ENCODE measurements at places on chromosomes 7 and 10.

GRCh38 chr7:70893971-70894715 is 237.8 kb upstream of the GALNT17 start:
- DNase-seq: no peak

DNA sequence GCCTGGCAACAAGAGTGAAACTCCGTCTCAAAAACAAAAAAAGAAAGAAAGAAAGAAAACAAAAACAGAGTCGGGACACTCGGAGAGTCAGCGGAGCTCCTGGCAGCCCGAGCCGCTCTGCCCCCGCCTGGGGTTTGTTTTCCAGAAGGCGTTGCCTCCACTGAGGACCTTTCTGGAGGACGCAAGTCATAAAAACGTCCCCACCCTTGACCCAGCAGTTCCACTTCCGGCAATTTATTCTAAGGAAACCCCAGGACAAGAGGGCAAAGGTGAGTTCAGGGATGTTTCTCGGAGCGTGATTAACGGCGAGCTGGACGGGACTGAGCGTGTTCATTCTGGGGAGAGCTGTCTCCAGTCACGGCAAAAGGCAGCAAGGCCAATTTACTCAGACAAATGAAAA is 27.0 kb upstream of the SUN1 start:
- DNase-seq: no peak

GRCh38 chr7:2530071-2530987 is 10.8 kb downstream of the LFNG start:
- DNase-seq: no peak

- DNase-seq: peak; percentile 80
These were observed 106.6 kb downstream of the PRKCQ start for GRCh38 chr10:6473430-6473829.

GRCh38 chr7:121385800-121386179 is 10.3 kb downstream of the FAM3C start:
- DNase-seq: peak; percentile 18

- no peak for DNase-seq
These were observed 262.9 kb downstream of the PTPRN2 start for GRCh38 chr7:158324397-158325360.

DNA sequence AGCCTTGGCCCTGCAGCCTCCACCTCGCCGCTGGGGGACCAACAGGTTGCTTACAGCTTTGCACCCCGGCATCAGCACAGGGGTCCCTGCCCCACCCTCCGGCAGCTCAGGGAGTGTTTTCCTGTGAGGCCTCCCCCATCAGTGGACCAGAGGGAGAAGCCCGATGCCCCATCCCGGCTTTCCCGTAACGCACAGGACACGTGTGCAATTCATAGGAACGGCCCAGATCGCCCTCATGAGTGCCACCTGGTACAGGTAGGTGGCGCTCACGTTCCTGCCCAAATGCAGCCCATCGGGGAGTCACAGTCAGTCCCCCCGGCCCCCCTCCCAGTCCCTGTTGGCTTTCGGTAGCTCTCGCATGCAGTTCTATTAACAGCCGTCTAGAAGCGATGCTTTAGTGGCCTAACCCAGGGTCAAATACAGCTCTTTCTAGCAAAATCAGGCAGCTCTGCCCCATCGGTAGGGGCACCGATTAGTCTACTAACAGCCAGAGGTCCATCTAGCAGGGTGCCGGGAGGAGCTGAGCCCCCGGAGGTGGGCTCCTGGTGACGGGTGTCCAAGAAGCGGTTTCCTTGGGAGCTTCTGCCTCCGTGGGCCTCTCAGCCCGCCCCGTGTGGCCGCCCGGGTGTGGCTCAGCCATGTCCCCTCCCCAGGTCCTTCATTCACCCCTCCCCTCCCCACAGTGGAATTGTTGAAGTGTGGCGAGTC is 48.4 kb upstream of the GTF2IRD1 start:
- no peak for DNase-seq

DNA sequence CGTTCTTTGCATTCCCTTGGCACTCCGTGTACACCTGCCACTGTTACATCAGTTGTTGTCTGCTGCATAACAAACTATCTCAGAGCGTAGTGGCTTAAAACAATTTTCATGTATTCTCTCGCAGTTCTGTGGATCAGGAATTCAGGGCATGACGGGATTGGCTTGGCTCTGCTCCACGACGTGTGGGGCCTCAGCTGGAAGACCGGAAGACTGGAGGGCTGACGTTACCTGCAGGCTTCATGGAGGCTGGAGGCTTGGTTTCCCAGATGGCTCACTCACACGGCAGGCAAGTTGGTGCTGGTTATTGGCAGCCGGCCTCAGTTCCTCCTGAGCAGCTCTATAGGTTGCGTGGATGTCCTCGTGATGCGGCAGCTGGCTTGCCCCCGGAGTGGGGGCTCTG is 25.5 kb downstream of the NYAP1 start:
- no peak for DNase-seq

DNA sequence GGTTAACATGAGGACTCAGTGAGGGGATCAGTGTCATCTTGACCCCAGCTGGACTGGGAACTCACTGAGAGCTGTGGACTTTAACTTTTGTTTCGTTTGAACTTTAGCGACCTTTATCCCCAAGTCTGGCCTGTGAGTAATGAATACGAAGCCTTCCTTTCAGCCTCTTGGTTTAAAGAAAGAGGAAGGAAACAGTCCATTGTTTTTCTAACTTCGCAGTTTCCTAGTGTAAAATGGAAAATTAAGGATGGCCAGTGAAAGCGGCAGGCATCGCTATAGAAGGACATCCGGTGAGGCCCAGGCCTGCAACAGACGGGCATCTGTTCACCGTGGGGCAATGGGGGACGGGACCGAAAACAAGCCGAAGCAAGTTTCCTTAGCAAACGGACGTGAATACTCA is 44.1 kb upstream of the ADO start:
- DNase-seq: no peak

DNA sequence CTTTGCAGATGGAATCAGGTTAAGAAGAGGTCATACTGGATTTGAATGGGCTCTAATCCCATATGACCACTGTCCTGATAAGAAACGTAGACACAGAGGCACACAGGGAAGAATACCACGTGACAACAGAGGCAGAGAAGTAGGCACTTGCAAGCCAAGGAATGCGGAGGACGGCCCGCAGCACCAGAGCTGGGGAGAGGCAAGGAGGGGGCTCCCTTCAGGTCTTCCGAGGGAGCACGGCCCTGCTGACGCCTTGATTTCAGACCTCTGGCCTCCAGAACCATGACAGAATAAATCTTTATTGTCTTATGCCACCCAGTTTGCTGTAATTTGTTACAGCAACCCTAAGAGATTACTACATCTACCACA is 44.7 kb upstream of the TMEM213 start:
- DNase-seq: peak; percentile 40

DNA sequence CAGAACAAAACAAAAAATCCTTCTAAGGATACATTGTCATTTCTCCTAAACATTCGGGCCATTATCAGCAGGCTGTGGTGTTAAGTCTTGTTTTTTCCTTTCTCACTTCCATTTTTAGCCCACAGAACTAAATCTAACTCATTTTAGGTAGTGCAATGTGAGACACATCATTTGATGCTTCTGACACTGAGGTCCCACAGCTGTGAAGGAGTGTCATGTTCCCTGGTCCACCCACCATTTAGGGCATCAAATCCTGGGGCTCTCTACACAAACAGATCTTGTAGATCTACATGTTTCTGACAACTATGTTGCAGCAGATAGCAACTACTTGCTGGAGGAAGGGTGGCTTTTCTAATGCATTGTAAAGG is 232.5 kb upstream of the IGFBP3 start:
- no peak for DNase-seq

GRCh38 chr7:28362812-28363211 is 49.5 kb upstream of the CREB5 start:
- no peak for DNase-seq

GRCh38 chr7:74193913-74194312 is 15.9 kb upstream of the LAT2 start:
- DNase-seq: no peak

- peak; percentile 39 for DNase-seq
These were observed 54.3 kb upstream of the KDM7A start for GRCh38 chr7:140230861-140231770.

- DNase-seq: no peak
These were observed 99.0 kb upstream of the SAMD8 start for GRCh38 chr10:75012471-75012870.

DNA sequence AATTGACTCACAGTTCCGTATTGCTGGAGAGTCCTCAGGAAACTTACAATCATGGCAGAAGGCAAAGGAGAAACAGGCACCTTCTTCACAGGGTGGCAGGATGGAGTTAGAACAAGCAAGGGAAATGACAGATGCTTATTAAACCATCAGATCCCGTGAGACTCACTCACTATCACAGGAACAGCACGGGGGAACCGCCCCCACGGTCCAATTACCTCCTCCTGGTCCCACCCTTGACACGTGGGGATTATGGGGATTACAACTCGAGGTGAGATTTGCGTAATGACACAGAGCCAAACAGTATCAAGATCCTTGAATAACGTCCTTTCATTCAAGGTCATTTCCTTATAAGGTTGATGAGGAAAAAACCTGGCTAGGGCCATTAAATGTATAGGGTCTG is 176.6 kb downstream of the TPK1 start:
- no peak for DNase-seq

DNA sequence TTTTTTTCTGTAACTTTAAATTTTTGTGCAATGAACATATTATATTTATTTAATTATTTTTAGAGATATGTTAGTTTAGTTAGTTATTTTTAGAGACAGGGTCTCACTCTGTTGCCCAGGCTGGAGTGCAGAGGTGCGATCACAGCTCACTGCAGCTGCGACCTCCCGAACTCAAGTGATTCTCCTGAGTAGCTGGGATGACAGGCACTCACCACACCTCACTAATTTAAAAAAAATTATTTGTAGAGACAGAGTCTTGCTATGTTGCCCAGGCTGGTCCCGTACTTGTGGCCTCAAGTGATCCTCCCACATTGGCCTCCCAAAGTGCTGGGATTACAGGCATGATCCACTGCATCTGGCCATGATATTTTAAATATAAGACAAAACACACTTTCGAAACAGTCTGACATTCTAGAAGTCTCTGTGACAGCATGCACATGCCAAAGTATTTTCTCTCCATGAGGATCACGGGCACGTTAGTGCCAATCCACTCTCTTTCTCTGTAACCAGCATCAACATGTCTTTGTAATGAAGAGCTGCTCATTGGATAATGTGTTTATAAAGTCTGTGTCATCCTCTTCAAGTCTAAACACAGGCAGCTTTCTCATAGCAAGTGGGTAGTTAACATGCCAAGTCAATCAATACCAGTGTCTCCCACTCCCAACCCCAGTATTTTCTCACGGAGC is 137.4 kb downstream of the GLI3 start:
- no peak for DNase-seq

DNA sequence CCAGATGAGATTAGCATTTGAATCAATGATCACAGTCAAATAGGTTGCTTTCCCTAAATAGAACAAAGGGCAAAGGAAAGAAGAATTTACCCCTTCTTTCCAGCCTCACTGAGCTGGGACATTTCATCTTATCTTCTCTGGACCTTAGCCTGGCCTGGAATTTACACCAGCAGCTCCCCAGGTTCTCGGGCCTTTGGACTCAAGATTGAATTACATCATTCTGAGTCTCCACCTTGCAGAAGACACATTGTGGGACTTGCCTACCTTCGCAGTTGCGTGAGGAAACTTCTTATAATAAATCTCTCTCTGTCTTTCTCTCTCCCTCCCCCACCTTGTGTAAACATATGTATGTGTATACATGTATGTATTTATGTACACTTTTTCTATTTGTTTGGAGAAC is 732.4 kb downstream of the IPMK start:
- no peak for DNase-seq

- DNase-seq: no peak
These were observed 52.1 kb upstream of the MTURN start for GRCh38 chr7:30082686-30083085.

DNA sequence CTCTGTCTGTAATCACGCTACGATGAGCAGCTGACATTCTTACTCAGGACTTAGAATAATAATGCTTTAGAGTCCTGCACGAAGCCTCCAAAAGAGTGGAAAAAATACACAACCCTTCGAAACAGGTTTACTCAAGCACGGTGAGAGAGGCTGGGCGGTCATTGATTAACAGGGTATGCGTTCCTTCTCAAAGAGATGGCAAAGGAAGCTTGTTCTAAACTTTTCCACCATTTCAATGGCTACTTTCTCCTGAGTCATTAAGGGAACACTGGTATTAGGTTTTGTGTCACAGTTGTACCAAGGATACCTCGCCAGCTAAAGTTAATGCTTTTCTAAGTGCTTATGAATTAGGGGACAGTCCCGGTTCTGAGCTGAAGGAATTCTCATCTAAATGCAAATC is 141.9 kb upstream of the RHEB start:
- no peak for DNase-seq

DNA sequence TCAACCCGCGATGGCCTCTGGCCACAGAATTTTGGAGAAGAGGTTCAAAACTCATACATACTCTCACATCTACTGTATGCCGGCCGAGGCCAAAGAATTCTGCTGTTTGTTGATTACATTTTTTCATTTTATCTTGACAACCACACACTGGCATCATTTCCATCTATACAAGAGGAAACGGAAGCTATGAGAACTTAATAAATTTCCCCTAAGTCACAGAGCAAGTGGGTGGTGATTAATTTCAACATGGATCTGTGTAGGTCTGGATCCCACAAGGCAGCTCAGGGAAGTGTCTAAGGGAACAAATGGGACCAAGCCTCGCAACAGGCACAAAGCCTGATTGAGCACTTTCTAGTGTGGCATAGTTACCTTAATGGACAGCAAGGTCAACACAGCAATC is 18.0 kb downstream of the ELMO1 start:
- no peak for DNase-seq

DNA sequence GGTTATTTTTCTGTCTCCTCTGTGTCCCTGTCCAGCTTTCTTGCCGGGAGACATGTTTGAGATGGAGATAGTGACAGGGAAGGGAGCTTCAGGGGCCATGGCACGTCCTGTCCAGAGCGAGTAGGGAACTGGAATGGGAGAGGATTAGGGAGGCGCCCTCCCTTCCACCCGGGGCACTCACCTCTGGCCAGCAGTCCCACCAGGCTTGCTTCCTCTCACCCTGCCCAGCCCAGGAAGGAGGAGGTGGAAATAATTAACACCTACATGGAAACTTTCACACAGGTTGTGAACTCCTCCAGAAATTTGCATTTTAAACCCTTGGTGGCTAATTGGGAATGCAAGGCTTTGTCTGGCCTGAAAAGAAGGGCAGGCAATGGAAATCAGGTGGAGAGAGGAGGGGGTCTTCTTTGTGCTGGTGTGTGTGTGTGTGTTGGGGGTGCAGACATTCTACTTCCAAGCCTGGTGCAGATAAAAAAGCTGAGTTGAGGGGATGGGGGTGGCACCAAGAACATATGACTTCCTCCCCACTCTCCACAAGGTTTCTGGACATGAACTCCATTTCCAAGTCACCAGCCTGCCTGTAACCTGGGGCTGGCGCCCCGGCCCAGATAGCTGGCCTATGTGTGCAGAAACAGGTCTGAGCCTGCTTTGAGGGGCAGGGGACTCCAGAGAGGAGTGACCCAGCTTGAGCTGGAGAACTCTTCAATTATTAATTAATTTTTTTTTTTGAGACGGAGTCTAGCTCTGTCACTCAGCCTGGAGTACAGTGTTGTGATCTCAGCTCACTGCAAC is 199.4 kb downstream of the CYP26A1 start:
- DNase-seq: no peak

GRCh38 chr10:31702005-31702404 is 226.6 kb downstream of the ARHGAP12 start:
- no peak for DNase-seq

Data from thymus (tissue), 14 donors.